ENCODE measurements at places on chromosomes 4 and X.

- DNase-seq: no peak
Observed at GRCh38 chr4:56976837-56977320, 527 bp downstream of the NOA1 start.

DNA sequence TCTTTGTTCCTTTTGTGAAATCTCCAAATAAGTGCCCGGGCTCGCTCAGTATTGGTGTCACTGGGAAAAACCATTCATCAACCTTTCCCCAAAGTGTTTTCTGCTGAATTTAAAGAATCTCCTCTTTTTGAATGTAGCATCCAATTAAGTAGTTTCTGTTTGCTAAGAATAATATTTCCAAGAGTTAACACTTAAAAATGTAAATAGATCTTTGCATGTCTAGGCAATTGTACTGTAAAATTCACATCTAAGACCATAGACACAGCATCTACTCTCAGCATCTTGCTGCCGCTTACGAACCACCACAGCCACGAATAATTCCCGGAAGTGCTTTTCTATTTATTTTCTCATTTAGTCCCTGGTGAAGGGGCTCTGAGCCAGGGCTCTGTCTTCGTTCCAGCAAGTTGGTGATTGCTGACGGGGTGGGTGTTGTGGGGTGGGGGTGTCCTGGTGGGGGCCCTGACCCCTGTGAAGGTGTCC is 1.4 kb downstream of the NSG1 start:
- DNase-seq: no peak

DNA sequence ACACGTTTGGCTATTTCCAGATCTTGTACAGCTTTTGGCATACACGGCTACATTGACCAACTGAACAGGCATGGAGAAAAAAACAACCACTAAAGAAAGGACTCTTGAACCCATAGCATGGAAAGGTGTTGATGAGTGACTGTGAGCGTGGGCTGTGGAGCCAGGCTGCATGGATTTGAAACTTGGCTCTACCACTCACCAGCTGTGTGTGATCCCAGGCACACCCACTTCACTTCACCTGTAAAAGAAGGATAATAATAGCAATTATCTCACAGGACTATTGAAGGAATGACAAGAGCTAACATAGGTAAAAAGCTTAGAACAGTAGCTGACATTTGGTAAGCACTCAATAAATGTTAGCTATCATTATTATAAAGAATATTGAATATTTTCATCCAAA is 301.7 kb upstream of the CPEB2 start:
- no peak for DNase-seq

GRCh38 chrX:105463473-105463872 is 243.0 kb upstream of the TEX13A start:
- DNase-seq: no peak
